ENCODE measurements at places on chromosomes 3 and 15. TPM values are rescaled to one million over a fixed set of nuclear protein-coding genes. Genes with fewer than 3 reads are reported as not detected.
A peak's percentile ranks its signal among the peaks of the same experiment; 100 is the strongest.

DNA sequence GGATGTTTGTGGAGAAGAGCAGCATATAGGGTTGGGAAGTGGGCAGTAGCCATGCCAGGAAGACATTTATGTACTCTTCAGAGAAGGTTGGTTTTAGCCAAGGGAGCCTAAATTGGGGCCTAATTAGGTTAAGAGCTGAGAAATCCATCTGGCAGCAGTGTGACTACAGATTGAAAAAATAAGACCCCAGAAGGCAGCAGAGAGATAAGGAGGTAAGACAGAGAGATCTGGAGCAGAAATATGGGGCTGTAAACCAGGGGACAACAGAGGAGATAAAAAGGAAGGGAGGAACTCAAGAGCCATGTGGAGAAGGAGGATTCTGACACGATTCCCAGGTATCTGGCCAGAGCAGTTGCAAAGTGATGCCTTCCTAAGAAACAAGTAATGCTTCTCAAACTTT lies 23.3 kb downstream of the LYSMD2 start:
- no peaks in the 10 kb centered on the region for H3K4me1 ChIP-seq
- no peaks in the 10 kb centered on the region for H3K27me3 ChIP-seq
- no peak overlapping the region for H3K27ac ChIP-seq
- no peak overlapping the region for H3K4me3 ChIP-seq

- no peak overlapping the region for H3K4me3 ChIP-seq
- no peaks in the 10 kb centered on the region for H3K36me3 ChIP-seq
- H3K4me1 ChIP-seq: no peaks in the 10 kb centered on the region
- no peaks in the 10 kb centered on the region for H3K27me3 ChIP-seq
- DNase-seq: no peak
Measured at GRCh38 chr3:88019024-88019423, 39.8 kb downstream of the CGGBP1 start.

DNA sequence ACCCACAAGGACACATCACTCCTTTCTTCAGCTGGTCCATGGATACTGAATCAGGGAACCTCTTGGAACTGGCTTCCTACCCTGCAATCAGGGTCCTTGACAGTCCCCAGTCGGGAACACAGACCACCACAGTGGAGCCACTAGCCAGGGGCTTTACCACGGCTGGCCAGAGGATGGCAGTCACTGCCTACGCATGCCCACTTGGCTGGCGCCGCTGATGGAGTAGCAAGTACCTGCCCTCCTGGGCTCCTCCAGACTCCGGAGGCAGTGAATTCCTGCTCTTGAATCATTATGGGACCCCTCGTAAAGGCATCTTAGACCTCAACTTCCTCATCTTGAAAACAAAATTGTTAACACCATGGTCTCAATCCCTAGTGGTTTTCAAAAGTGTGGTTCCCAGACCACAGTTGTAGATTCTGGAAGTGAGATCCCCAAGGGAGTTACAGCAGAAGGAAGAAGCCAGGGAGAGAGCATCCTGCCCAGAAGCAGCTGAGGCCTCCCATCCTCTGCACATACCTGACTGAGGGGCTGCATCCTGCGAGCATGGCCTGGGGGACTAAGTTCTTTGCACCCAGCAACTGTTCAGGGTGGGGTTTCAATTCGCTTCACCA lies 9.1 kb upstream of the SKIC8 start:
- peaks cover 6% of the 10 kb centered on the region for H3K4me1 ChIP-seq
- no peak overlapping the region for H3K27ac ChIP-seq
- peaks cover 16% of the 10 kb centered on the region for H3K27me3 ChIP-seq
- no peaks in the 10 kb centered on the region for H3K36me3 ChIP-seq
- DNase-seq: peak; percentile 58

ANKRD63 gene
- not detected for polyA plus RNA-seq

GRCh38 chr3:177137774-177138705 lies 59.2 kb downstream of the TBL1XR1 start:
- H3K4me3 ChIP-seq: no peak overlapping the region
- no peak for DNase-seq
- no peaks in the 10 kb centered on the region for H3K27me3 ChIP-seq
- H3K4me1 ChIP-seq: peaks cover 3% of the 10 kb centered on the region

GRCh38 chr15:32794973-32795372 lies 77.2 kb downstream of the GREM1 start:
- H3K27ac ChIP-seq: no peak overlapping the region
- H3K27me3 ChIP-seq: no peaks in the 10 kb centered on the region
- peak; percentile 29 for DNase-seq
- H3K4me3 ChIP-seq: no peak overlapping the region
- H3K4me1 ChIP-seq: peaks cover 14% of the 10 kb centered on the region

- H3K27ac ChIP-seq: no peak overlapping the region
- H3K36me3 ChIP-seq: no peaks in the 10 kb centered on the region
- no peak overlapping the region for H3K4me3 ChIP-seq
- no peaks in the 10 kb centered on the region for H3K27me3 ChIP-seq
Measured at GRCh38 chr15:41946970-41947369, 25.4 kb downstream of the EHD4 start.

DNA sequence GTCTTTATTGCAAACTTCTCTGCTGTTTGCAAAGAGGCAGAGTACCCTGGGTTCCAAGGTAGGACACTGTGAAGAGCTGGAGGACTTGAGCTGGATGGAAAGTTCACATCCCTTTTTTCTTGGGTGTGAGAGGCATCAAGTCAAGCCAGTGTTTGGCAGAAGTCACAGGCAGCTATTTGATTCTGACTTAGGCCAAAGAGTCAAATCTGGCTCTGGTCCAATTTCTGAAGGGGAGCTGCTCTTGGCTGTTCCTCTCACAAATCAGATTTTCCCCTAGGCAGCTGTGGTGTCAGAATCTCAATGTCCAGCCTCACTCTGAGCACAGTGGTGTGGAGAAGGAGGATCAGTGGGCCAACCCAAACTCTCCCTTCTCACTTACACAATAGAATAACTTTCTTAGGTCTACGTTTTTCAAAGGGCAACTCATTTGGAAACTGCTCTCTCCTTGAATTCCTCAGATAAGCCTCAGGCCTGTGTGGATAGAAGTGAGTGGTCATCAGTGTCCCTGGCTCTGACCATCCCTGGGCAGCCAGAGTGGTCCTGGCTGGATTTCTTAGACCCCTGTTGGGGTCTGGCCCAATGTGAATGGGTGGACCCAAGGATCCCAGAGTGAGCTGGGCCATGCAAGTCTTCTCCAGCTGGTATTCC lies 18.2 kb upstream of the AMOTL2 start:
- H3K4me3 ChIP-seq: no peak overlapping the region
- H3K27ac ChIP-seq: no peak overlapping the region
- DNase-seq: peak; percentile 34
- H3K4me1 ChIP-seq: peaks cover 3% of the 10 kb centered on the region

DNA sequence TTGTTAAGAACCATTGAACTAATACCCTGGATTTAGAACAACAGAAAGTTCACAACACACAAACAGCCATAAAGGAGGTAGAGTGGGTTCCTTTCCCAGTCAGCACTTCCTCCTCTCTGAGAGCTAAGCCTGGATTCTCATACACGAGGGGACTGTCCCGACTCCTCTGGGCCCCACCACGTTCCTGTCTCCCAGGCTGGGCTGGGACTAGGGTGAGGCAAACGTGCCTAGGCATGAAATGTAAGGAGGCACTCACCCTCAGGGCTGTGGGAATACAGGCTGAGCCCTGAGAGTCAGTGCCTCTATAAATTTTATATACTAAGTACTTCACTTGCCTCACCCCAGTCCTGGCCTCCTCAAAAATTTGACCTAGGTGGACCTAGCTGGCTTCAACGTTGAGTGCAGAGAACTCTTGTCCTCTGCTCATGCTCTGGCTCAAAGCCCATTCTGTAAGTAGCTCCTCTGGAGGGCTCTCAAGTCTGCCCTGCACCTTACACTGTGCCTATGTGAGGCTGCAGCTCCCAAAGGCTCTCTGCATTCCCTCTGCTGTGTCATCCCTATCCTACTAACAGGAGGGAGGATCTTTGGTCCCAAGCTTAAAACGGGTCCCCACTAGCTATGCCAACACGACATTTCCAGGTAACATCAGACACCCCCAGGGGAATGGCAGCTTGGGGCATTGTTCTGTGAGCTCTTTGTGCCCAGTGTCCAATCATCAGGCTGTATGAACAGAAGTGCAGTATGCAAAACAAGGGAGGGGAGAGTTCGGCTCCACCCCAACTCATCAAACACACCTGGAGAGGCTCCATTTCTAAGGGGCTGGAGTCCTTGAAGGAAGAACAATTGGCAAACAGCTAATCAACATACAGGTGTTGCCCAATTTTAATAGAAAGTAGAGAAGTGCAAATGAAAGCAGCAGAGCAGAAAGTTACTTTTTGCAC lies 233.2 kb downstream of the RPLP1 start:
- no peaks in the 10 kb centered on the region for H3K36me3 ChIP-seq
- H3K4me1 ChIP-seq: no peaks in the 10 kb centered on the region
- DNase-seq: no peak
- peaks cover 16% of the 10 kb centered on the region for H3K27me3 ChIP-seq
- no peak overlapping the region for H3K27ac ChIP-seq
